Pulmonary artery endothelial cell (primary cell): ENCODE measurements at places on chromosomes 2 and 18. TPM values are rescaled to one million over a fixed set of nuclear protein-coding genes. Genes with fewer than 3 reads are reported as not detected.

- DNase-seq = no peak
Observed at GRCh38 chr2:54522624-54523281, 66.6 kb downstream of the SPTBN1 start.

DNA sequence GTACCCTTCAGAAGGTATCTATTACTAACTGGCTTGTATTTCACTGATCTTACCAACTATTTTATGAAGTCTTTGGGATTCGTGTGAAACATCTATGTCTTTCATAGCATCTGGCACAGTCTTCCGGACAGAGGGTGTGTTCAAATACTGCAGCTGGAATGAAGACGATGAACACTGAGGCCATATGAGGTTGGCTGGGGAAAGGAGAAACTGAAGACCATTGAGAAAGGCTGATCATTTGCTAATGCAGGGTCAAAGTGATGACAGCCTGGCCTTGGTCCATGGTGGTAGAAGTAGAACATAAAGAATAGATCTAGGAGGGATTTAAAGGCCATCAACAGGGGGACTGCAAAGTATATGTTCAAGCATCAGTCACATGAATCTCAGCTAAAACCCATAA, 132.7 kb downstream of the CCBE1 start:
- DNase-seq = no peak

- no peak for DNase-seq
Observed at GRCh38 chr2:45748239-45748638, 96.8 kb downstream of the PRKCE start.

DNA sequence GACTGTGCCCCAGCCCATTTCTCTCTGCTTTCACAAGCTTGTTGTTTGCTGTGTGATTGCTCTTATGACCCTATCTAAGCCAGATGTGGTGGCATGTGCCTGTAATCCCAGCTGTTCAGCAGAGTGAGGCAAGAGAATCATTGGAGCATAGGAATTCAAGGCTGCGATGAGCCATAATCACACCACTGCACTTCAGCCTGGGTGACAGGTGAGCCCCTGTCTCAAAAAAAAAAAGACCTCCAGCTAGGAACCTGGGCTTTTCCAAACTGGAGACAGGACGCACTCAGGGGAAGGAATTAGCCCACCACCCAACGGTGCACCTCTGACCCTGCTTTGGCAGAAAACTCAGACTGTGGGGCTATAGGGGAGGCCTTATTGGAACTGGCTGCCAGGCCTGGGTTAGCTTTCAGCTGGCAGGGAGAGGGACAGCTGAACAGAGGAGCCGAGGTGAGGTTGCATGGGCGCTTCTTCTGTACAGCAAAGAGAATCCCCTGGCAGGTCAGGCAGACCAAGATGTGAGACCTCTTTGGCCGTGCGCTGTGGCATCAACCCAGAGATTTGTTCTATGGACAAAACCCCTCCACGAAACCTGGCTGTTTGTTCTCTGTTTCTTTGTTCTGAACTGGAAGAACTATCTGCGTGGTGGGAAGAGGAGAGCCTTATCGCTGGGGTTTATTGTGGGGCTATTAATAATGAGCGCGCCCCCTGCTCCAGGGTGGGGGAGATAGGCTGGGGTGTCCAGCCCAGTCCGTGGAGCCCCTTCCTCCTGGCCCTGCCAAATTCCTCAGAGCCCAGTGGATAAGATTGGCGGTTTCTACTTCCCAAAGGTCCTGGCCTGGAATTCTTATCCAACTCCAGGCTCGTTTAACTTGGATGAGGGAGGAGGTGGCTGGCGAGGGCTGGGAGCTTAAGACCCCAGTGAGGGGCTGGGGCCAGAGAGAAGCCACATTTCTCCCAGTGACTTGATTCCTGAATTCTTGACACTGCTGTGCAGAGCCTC, 38.8 kb upstream of the SMAD7 start:
- DNase-seq = no peak

DNA sequence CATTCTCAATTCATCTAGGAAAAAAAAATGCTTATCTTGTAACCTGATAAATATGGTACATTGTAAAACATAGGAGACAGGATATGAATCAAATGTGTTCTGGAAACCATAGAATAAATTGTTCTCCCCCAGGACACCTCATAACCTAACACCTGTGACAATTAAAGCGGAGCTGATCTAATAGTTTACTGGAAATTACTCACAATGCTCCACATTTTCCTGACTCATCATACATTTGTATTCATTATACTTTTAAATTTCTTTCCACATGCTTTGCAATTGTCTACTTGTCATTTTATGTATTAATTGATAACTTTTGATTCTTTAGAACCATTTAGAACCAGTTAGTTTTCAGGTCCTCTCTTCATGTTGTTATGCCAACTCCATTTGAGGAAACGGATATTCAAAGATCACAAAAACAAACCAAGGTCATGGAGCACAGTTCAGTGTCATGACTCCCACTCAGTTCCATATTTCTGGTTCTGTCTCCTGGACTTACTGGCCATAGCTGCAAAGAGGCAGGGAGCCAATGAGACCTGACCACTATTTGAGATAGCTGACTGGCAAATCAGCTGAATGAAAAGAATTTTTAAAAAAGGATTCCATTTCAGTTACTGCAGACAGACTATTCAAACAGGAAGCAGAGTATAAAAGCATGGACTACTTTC, 128.5 kb downstream of the CALCRL start:
- peak; percentile 93 for DNase-seq

DNA sequence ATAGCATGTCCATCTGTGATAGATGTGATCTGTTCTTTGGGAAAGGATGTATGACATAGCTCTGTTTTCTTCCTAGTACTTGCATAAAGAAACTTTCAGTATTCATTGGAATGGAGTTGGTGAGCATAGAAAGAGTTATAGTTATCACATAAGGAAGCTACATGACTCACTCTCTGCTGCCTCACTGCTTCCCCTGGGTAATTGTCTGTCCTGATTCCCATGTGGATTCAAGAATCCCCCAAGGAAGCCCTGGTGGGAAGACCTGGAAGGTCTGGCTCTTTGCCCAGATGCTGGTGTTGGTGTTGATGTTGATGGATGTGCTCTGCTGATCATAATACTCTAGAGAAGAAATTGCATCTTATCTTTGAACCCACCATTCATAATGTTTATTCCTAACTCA, 60.6 kb downstream of the PTPN4 start:
- DNase-seq = peak; percentile 97

DNA sequence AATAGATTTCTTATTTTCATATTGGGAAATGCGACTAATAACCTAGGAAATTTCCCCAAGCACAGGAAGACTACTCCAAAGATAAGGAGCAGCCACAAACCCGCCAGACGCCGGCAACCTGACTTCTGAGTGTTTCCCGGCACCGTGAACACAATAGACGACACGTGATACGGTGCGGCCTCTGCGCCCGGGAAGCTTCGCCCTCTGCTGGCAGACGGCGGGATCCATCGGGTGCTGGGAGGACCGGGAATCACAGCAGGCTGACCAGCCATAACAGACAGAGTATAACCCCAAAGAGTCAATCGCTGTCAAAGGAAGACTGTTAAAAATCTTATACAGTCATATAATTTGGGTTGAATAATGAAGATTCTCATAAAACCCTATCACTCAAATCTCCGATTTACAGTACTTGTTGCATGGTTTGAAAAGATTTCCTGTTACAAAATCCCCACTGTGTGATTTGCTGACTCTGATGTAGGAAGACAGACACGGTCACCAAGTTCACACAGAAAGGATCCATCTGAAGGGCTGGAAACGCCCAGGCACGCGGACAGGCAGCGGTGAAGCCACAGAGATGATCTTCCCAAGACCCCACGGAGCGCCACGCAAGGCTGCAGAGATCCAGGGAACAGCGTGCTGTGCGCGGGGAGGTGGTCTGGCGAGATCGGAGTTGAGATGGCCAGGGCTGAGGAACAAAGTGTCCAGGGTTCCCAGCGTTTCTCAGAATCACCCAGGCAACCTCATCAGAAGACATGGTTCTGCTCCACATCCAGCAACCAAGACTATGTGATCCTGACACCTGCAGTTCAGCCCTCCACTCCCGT, 73.8 kb downstream of the EIPR1 start:
- DNase-seq = peak; percentile 55

DNA sequence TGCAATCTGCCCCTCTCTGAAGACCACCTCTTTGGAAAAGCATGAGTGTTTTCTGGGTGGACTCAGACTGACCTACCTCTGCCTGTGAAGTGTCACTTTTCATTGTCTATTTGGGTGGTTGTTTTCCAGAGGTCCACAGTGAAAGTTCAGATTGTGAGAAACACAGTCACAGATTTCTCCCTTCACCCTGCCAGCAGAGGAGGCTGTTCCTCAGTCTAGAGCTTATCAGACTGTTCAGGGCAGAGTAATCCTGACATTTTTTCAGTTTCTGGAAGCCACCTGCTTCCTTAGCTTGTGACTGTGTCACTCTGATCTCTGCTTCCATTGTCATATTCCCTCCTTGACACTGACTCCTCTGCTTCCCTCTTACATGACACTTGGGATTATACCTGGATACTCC, 55.4 kb upstream of the RMP24 start:
- DNase-seq = no peak

GRCh38 chr2:39625193-39625926, 40.4 kb upstream of the TMEM178A start:
- DNase-seq = no peak

- no peak for DNase-seq
Observed at GRCh38 chr2:144528108-144528507, 8.2 kb upstream of the ZEB2 start.

- peak; percentile 19 for DNase-seq
Observed at GRCh38 chr2:181715033-181715630, 34.8 kb upstream of the NEUROD1 start.

The CCDC148 gene
- total RNA-seq = 0.28 TPM in 1 of 2 replicates, not detected in the other

The EXOC6B gene
- 24.1 and 43.5 TPM in 2 replicates for total RNA-seq

The STARD6 gene
- 0.33 TPM in 1 of 2 replicates, not detected in the other for total RNA-seq

The ATP5MC3 gene
- total RNA-seq = 142 and 158 TPM in 2 replicates

The VPS4B gene
- total RNA-seq = 47.7 and 52.1 TPM in 2 replicates

The ANKRD30B gene
- not detected in 2 replicates for total RNA-seq
